ENCODE measurements at places on chromosomes 6 and 20.

DNA sequence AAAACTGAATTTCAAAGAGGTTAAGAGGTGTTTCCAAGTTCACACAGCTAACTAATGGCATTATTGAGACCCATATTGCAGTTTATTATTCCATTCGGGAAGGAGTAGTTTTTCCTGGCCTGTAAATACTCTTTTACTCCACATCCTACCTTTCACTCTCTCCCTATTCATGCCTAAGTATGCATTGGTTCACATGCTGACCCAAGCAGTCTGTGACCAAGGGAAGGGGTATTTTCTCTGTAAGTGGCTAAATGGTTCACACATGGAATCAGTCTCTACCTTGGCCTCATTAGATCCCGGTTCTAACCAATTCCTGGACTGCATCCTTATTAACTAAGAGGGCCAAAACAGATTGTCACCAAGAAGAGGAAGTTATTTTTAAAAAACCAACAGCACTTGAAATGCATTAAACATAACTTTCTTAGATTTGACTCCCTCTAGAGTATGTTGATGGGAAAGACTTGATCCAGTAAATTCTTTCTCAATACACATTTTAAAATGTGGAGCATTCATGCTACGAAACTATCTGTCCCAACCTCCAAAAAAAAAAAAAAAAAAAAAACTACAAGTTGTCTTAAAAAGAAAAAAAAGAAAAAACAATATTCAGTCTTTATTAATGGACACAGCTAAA is 17.8 kb upstream of the RSPO3 start:
- no peak for DNase-seq

DNA sequence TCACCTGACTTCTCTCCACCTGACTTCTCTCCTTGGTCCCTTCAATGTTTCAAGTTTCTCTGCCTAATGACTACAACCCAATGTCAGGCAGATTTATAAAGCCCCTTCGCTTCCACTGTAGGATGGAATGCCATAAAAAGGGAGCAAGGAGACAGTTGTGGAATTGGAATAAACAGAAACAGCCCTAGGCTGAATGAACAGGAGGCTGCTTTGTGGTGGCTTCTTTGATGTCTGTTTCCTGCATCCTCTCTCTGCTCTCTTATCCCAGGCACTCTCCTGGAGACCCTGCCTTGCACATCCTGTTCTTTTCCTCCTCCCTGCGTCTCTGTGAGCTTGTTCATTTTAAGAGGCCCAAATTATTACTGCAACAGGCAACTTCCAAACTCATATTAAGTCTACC is 16.9 kb downstream of the MUCL3 start:
- DNase-seq, result no peak

DNA sequence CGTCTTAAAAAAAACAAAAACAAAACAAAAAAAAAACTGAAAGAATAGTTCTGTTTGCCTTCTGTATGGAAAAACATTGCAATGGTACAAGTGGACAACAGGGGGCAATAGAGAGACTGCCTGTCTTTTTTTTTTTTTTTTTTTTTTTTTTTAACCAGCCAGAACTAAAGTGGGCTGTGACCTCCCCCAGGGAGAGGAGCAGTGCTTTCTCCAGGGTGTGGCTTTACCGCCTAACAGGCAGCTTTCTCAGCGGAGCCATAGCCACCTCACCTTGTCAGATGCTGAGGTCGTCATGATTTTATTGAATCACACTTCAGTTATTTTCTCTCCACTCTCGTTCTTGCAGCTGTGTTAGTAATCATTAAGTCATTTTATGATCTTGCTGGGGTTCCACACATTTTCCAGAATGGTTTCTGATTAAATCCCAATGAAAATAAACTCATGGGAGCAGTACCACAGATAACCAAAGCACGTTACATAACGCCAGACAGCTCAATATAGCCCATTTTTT is 78.4 kb downstream of the GMPR start:
- DNase-seq, result no peak

- DNase-seq, result no peak
Measured at GRCh38 chr6:152721956-152722355, 24.3 kb downstream of the MYCT1 start.

DNA sequence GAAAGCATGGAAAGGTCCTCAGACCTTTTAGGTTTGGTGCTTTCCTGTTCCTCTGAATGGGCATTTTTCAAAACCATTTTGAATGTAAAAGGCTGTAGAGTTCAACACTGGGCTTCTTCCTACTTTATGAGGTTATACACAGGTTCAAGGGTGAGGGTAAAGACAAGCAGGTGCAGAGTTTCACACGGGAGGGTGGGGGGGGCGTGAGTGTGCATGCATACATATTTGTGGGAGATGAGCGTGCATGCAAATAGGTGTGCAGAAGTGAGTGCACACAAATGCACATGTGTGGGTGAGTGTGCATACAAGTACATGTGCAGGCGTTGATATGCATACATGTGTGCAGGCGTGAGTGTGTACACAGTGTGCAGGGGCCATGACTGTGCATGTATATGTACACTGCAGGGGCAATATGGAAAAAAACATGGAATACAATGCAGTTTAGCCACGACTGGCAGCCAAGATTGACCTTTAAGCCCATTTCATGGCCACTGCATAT is 183.1 kb downstream of the GMPR start:
- DNase-seq, result no peak

DNA sequence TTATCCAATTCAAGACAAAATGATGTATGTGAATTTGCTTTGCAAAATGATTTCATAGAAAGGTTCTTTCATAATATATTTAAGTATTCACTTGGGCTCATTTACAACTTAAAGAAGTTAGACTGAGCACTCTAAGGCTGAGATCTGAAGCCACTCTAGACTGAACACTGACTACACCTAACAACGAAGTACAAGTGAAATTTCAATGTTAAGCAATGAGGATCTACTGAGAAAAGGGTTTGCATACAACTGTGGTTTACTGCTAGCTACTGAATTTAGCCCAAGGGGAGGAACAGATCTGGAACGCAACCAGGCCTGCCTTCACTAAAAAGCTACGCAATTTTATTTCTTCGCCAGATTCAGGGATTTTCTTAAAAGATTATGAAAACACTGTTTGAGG is 106.4 kb downstream of the MBOAT1 start:
- DNase-seq, result no peak

DNA sequence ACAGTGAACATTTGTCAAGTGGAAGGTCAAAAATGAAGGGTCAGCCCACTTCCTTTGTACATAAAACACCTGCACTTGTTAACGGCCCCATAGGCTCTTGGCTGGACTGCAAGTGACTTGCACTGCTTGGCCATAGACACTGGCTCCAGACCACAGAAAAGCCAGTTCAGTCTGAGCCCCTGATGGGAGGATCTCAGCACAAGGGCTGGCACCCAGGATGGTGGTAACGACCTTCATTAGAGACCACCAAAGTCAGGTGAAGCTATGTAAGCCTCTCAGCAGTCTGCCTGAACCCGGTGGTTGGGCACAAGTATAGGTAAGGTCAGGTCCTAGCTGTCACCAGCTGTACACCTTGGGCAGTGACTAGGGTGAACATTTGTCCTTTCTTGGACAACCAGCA is 16.1 kb downstream of the PLAGL2 start:
- no peak for DNase-seq

DNA sequence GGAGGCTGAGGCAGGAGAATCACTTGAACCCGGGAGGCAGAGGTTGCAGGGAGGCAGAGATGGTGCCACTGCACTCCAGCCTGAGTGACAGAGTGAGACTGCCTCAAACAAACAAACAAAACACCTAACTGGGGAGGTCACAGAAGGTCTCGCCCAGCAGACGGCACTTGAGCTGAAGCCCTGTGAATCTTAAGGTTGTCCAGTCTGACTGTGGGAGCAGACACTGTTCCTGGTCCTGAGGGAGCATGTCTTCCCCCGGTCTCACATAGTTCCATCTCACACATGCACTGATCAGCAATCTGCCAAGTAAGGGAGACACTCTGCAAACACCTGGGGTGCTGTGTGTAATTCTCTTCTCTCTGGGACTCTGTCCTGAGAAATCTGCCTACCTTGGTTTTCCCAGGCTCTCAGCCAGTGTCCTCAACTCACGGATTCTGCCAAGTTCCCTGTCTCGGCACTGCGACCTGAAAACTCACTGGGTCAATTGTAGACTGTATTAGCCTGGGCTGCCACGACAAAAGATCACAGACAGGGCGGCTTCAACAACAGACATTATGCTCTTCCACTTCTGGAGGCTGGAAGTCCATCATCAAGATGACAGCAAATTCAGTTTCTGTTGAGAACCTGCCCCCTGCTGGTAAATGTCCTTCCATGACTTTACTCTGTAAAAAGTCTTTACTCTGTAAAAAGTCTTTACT is 94.3 kb downstream of the JPH2 start:
- no peak for DNase-seq
